ENCODE measurements at places on chromosomes 7 and 10. TPM values are rescaled to one million over a fixed set of nuclear protein-coding genes. Genes with fewer than 3 reads are reported as not detected.

DNA sequence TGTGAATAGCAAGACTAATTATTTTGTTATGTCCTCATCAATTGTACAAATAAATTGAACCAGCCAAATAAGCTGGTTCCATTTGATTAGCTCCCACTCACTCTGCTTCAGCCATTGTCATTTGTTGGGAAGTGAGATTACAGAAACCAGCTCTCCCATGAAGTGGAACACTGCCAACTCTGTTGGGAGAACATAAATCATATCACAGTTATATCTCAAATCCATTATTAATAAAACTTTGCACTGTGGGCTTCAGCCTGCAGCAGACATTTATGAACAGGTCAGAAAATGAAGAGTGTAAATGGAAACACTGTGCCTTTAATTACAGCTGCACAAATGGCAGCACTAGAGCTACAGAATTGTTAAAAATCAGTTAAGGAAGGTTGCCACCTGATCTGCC, 46.7 kb upstream of the TEX47 start:
- DNase-seq: no peak

GRCh38 chr7:124171068-124171467, 138.2 kb upstream of the TMEM229A start:
- DNase-seq: peak; percentile 62

- peak; percentile 6 for DNase-seq
Observed at GRCh38 chr10:46069771-46070463, 23.8 kb upstream of the MSMB start.

DNA sequence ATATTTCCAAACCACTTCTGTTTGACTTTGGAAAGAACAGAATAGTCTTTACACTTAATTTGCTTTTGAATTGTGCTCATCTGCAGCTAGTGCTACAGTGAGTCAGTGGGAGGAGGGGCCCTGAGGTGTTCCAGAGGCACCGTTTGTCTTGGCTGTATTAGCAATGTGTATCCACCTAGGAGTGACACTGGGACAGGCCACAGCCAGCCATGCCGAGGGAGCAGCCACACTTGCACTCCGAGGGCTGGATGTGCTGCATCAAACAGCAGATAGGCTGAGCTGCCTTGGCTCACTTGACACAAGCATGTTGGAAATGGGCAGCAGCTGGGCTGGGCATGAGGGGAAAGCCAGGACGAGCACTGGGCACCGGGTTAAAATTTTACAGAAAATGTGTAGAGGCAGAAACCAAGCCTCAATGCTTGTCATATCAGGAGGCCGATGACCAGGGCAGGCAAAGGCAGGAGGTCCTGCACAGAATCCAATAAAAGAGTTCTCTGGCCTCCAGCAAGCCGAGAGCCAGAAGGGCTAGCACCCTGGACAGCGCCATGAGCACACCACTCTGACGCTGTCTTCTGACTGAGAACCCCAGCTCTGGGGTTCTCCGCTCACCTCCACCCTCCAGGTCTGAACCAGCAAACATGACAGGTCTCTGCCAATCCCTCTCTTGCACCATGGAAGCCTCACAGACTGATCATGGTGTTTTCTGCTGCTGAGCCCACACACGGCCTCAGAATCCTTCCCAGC, 163.3 kb downstream of the GRID1 start:
- peak; percentile 10 for DNase-seq

- DNase-seq: no peak
Observed at GRCh38 chr10:77687621-77688020, 50.0 kb upstream of the KCNMA1 start.

GRCh38 chr7:137342265-137342664, 1.3 kb downstream of the PTN start:
- peak; percentile 49 for DNase-seq

- DNase-seq: no peak
Observed at GRCh38 chr10:111139567-111139966, 62.7 kb downstream of the ADRA2A start.

DNA sequence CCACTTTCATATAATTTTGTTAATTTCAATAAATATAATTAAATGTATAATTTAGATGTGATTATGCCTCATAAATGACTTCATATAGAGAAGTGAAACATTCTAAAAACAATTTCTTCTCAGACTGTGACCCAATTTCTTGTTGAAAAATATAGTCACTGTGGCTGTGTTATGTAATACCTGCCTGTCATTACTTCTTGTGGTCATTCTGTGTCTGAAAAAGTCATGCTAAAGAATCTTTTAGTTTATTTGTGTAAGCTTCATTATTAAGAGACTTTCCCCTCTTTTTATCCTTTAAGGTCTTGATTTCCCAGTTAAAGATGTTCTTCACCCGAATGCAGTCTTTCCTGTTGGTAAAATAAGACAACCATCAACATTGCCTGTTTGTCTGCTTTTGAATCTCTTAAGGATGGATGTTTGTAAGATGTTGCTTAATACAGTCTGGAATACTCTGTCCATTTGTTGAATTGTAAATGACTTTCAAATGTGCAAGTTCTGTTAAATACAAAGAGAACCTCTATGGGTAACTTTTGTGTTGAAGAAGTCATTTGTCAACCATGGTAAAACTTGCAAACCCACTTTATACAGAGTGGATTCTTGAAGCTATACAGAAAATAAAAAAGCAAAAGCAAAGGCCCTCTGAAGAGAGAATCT, 16.0 kb downstream of the KAT6B start:
- DNase-seq: peak; percentile 37

- no peak for DNase-seq
Observed at GRCh38 chr7:44395067-44395466, 69.7 kb upstream of the CAMK2B start.

- no peak for DNase-seq
Observed at GRCh38 chr10:127322286-127322685, 125.9 kb upstream of the INSYN2A start.

GRCh38 chr7:38190011-38190410, 12.0 kb downstream of the STARD3NL start:
- peak; percentile 52 for DNase-seq

GRCh38 chr10:6610647-6611046, 30.6 kb upstream of the PRKCQ start:
- no peak for DNase-seq

GRCh38 chr10:77949167-77949566, 22.6 kb upstream of the DLG5 start:
- DNase-seq: peak; percentile 70

The EN2 gene
- polyA plus RNA-seq: not detected

The LLCFC1 gene
- not detected for polyA plus RNA-seq

The VAX1 gene
- polyA plus RNA-seq: not detected

The ZNF425 gene
- 1.2 TPM for polyA plus RNA-seq

The UPF2 gene
- polyA plus RNA-seq: 8.0 TPM

The GPR15LG gene
- polyA plus RNA-seq: not detected

The PAPOLB gene
- polyA plus RNA-seq: not detected
